Heart left ventricle (tissue), 16 donors: ENCODE measurements at places on chromosomes 3 and 15.

- peaks cover 39% of the 10 kb centered on the region for H3K36me3 ChIP-seq
- H3K4me3 ChIP-seq = no peak overlapping the region
- peaks cover 9% of the 10 kb centered on the region for H3K4me1 ChIP-seq
- no peak for DNase-seq
- no peaks in the 10 kb centered on the region for H3K27me3 ChIP-seq
Observed at GRCh38 chr15:85112997-85113396, 131.3 kb downstream of the PDE8A start.

GRCh38 chr3:182027366-182027765, 315.6 kb downstream of the SOX2 start:
- DNase-seq = no peak
- no peaks in the 10 kb centered on the region for H3K27me3 ChIP-seq
- no peak overlapping the region for H3K4me3 ChIP-seq
- no peaks in the 10 kb centered on the region for H3K4me1 ChIP-seq
- H3K36me3 ChIP-seq = no peaks in the 10 kb centered on the region

DNA sequence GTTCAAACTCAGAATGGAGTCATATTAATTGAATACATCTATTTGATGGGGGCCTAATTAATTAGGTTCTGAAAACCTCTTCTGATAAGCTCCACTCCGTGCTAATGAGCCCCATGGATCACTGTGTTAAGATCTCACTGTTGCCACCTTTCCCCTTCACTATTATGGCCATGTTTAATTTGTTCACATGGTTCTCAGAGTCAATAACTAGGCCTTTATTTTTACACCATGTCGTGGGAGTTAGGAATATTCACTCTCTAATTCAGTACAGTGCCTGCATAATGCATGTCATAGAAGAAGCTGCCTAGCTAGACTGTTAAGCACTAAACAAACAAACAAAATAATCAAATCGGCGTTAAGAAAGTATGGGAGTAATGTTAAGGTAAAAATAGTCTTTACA, 84.9 kb downstream of the EDEM1 start:
- no peak for DNase-seq
- no peak overlapping the region for H3K27ac ChIP-seq
- no peak overlapping the region for H3K4me3 ChIP-seq
- H3K4me1 ChIP-seq = no peaks in the 10 kb centered on the region
- H3K27me3 ChIP-seq = no peaks in the 10 kb centered on the region

DNA sequence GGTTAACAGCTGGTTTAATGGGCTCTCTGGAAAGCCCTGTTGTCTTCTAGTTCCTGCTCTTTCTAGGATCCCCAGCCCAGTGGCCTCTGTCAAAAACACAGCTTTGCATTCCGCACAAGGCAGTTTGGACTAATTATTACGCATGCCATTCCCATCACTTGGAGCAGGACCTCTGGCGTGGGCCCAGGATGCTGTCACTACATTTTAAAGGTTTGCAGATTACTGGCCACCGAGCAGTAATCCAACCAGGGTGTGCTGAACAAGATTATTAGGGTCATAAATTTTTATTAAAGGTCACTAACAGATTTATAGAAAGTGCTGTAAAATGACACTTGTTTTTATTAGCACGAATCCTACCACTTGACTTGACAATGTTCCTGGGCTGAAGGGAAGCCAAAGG, 143.6 kb upstream of the SLC6A11 start:
- no peak overlapping the region for H3K27ac ChIP-seq
- no peaks in the 10 kb centered on the region for H3K4me1 ChIP-seq
- DNase-seq = peak; percentile 42
- no peaks in the 10 kb centered on the region for H3K27me3 ChIP-seq
- H3K36me3 ChIP-seq = no peaks in the 10 kb centered on the region
- H3K4me3 ChIP-seq = no peak overlapping the region

GRCh38 chr3:174202561-174202960, 656.6 kb upstream of the NAALADL2 start:
- no peak overlapping the region for H3K4me3 ChIP-seq
- peak overlapping the region; percentile 56 for H3K27ac ChIP-seq
- no peaks in the 10 kb centered on the region for H3K27me3 ChIP-seq
- H3K4me1 ChIP-seq = no peaks in the 10 kb centered on the region

DNA sequence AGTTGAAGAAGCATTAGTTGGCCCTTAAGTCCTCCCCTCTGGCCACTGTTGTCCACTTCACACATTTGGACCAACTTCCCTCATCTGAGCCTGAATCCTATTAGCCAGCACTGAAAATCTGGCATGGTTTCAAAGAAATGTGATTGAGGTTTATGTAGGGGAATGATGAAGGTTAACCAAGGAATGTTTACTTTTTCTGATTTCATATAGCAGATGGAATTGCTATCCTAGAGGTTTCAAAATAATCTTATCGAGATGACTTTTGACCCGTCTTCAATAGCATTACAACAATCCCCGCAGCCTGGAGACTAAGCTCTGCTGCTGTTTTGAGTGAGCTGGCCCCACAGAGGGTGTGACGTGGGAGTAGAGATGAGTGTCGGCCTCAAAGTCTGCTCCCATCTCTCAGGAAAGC, 200.8 kb upstream of the IL12A start:
- H3K36me3 ChIP-seq = no peaks in the 10 kb centered on the region
- H3K27me3 ChIP-seq = no peaks in the 10 kb centered on the region
- no peak overlapping the region for H3K4me3 ChIP-seq
- peaks cover 49% of the 10 kb centered on the region for H3K4me1 ChIP-seq
- no peak overlapping the region for H3K27ac ChIP-seq

GRCh38 chr3:134253475-134254226, 3.0 kb upstream of the RYK start:
- H3K27me3 ChIP-seq = no peaks in the 10 kb centered on the region
- peaks cover 34% of the 10 kb centered on the region for H3K4me1 ChIP-seq
- H3K36me3 ChIP-seq = no peaks in the 10 kb centered on the region
- DNase-seq = no peak

DNA sequence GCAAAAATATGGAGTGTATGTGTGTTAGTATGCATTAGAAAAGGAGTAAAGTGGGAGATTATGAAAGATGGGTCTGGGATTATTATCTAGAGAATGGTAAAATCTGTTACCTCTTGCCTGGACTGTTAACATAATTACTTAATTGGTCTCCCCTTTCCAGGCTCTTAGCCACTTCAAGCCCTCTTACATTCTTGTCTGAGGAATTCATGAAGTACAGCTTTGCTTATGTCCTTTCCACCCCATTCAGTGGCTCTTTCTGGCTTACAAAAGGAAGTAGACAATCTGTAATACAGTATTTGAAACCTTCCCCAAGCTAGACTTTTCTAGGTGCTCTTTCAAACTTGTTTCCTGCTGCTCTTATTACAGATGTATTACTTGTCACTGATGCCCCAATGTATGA, 129.8 kb downstream of the MBNL1 start:
- H3K27ac ChIP-seq = peak overlapping the region; percentile 87
- DNase-seq = no peak
- H3K4me1 ChIP-seq = peaks cover 80% of the 10 kb centered on the region
- no peak overlapping the region for H3K4me3 ChIP-seq

GRCh38 chr3:161265916-161266571, 44.9 kb downstream of the NMD3 start:
- DNase-seq = no peak
- no peak overlapping the region for H3K4me3 ChIP-seq
- H3K27ac ChIP-seq = no peak overlapping the region
- H3K4me1 ChIP-seq = peaks cover 8% of the 10 kb centered on the region

- H3K36me3 ChIP-seq = peaks cover 6% of the 10 kb centered on the region
- H3K27ac ChIP-seq = no peak overlapping the region
- H3K27me3 ChIP-seq = no peaks in the 10 kb centered on the region
- DNase-seq = peak; percentile 55
- H3K4me3 ChIP-seq = no peak overlapping the region
Observed at GRCh38 chr3:45507820-45508317, 86.7 kb upstream of the LIMD1 start.

- H3K4me1 ChIP-seq = no peaks in the 10 kb centered on the region
- H3K4me3 ChIP-seq = no peak overlapping the region
- no peak overlapping the region for H3K27ac ChIP-seq
- H3K27me3 ChIP-seq = no peaks in the 10 kb centered on the region
- no peak for DNase-seq
Observed at GRCh38 chr3:99625237-99625622, 13.2 kb upstream of the COL8A1 start.

GRCh38 chr15:25244731-25245585, 193.9 kb downstream of the UBE3A start:
- no peak overlapping the region for H3K27ac ChIP-seq
- no peak overlapping the region for H3K4me3 ChIP-seq
- no peaks in the 10 kb centered on the region for H3K36me3 ChIP-seq
- H3K4me1 ChIP-seq = no peaks in the 10 kb centered on the region
- H3K27me3 ChIP-seq = no peaks in the 10 kb centered on the region

- no peak overlapping the region for H3K27ac ChIP-seq
- H3K27me3 ChIP-seq = no peaks in the 10 kb centered on the region
- no peak overlapping the region for H3K4me3 ChIP-seq
- no peaks in the 10 kb centered on the region for H3K4me1 ChIP-seq
- H3K36me3 ChIP-seq = no peaks in the 10 kb centered on the region
Observed at GRCh38 chr15:79620112-79620857, 188.1 kb downstream of the MINAR1 start.

DNA sequence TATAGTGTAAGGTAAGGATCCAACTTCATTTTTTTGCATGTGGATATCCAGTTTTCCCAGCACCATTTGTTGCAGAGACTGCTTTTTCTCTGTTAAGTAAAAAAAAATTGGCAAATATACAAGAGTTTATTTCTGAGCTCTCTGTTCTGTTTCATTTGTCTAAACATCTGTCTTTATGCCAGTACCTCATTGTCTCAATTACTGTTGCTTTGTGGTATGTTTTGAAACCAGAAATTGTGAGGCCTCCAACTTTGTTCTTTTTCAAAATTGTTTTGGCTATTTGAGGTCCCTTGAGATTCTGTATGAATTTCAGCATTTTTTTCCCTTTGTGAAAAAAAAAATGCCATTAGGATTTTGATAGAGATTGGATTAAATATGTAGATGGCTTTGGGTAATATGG, 150.5 kb downstream of the MINAR1 start:
- no peak for DNase-seq
- no peaks in the 10 kb centered on the region for H3K36me3 ChIP-seq
- H3K4me3 ChIP-seq = no peak overlapping the region

DNA sequence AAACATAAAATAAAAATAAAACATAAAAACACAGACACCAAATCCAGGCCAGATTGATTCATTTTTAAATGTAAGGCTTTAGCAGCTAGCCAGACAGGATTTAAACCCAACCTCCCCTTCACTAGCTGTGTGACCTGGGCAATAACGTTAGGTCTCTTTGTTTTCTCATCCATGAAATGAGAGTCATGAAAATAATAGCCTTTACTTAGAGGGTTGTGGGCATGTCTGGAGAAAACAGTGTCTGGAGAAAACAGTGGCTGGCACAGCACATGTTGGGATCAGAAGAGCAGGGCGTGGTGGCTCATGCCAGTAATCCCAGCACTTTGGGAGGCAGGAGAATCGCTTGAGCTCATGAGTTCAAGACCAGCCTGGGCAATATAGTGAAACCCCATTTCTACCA, 1.9 kb upstream of the DPPA4 start:
- peaks cover 9% of the 10 kb centered on the region for H3K27me3 ChIP-seq
- no peak overlapping the region for H3K4me3 ChIP-seq
- H3K27ac ChIP-seq = no peak overlapping the region
- no peaks in the 10 kb centered on the region for H3K36me3 ChIP-seq
- no peak for DNase-seq

DNA sequence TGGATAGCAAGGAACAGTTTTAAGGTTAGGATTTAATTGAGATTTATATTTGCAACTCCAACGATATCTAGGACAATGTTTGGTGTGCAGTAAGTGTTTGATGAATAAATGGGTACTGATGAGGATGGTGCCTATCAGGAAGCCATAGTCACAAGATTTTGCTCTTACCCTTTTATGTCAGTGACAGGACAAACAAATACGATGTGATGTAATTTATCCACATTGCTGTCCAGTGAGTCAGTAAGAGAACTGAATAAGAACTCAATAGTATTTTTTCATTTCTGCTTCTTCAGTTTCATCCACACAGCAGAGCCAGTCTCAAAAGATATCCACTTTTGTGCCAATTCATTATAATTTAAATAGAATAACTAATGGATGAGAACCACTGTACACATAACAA, 18.5 kb downstream of the C3orf85 start:
- H3K27me3 ChIP-seq = no peaks in the 10 kb centered on the region
- no peaks in the 10 kb centered on the region for H3K36me3 ChIP-seq
- no peak overlapping the region for H3K27ac ChIP-seq
- H3K4me3 ChIP-seq = no peak overlapping the region
- no peaks in the 10 kb centered on the region for H3K4me1 ChIP-seq

GRCh38 chr15:99385865-99386264, 134.6 kb downstream of the LRRC28 start:
- H3K4me1 ChIP-seq = peaks cover 17% of the 10 kb centered on the region
- peak overlapping the region; percentile 33 for H3K27ac ChIP-seq
- H3K27me3 ChIP-seq = no peaks in the 10 kb centered on the region
- peak; percentile 76 for DNase-seq
- H3K36me3 ChIP-seq = no peaks in the 10 kb centered on the region

DNA sequence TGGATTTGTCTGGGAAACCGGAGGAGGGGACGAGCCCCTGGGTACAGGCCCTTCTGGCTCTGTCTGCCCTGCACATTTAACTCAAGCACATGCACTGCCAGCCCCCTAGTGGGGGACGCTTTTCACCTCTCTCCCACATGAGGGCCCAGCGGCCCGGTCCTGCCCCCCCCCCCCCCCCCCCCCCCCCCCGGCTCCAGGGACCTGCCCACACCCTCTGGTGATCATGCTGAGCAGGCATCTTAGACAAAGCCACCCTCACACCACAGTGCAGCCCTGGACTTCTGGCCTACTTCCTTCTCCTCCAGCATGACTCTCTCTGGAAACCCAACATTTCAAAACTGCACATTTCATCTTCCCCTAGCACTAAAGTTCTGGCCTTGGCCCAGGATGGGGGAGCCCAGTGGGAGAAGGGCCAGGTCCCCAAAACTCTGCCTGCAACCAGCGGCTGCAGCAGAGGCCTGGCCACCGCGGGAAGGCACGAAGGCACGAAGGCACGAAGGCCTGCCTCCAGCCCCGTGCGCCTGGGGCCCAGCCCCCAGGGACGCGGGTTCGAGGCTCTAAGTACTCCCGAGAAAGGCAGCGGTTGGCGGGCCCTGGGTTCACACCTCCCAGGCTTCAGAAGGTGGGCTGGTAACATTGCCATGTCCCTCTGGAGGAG, 14.1 kb downstream of the KLF15 start:
- peak; percentile 8 for DNase-seq
- H3K4me3 ChIP-seq = no peak overlapping the region
- peaks cover 9% of the 10 kb centered on the region for H3K4me1 ChIP-seq
- no peaks in the 10 kb centered on the region for H3K27me3 ChIP-seq
